ENCODE measurements at places on chromosomes 1 and 21. TPM values are rescaled to one million over a fixed set of nuclear protein-coding genes. Genes with fewer than 3 reads are reported as not detected.

Gene RASSF5
- 6.6 TPM for total RNA-seq

Gene PTGS2
- total RNA-seq: 2.8 TPM

Gene GUCA2A
- total RNA-seq: not detected

Gene KRTAP20-3
- not detected for total RNA-seq

Gene HPCA
- 0.23 TPM for total RNA-seq

Gene ROR1
- total RNA-seq: 7.1 TPM

Gene LHX8
- total RNA-seq: not detected

Gene ABCA4
- 0.57 TPM for total RNA-seq

Gene DCST1
- not detected for total RNA-seq

Gene SMIM12
- total RNA-seq: 41.6 TPM

Gene NBPF3
- total RNA-seq: 5.8 TPM

Gene SIM2
- not detected for total RNA-seq

Gene UTS2
- total RNA-seq: not detected

Gene TIAM1
- 5.8 TPM for total RNA-seq
